Stomach (tissue), 19 donors: ENCODE measurements at places on chromosomes 5 and 9.

- DNase-seq = no peak
These were observed 21.1 kb downstream of the SPOCK1 start for GRCh38 chr5:137478043-137478442.

GRCh38 chr9:81539317-81539716, 150.0 kb downstream of the TLE1 start:
- no peak for DNase-seq

DNA sequence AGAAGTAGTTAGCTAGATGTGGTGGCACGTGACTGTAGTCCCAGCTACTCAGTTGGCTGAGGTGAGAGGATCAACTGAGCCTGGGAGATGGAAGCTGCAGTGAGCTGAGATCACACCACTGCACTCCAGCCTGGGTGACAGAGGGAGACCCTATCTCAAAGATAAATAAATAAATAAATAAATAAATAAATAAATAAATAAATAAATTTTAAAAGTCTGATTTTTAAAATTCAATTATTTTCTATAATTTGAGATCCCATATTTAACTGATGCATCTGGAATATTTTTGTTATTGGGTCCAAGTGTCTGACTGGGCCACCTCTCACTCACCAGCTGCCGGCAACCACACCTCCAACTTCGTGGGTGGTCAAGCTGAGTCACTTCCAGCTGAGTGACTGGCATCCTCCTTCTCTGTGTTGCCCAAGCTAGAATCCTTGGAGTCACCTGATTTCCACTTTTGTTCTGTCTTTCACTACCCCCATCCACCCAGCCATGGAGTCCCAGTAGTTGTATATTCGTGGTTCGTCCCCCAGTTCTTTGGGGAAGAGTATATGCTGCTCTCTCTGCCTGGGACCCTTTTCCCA, 70.9 kb downstream of the EGFLAM start:
- DNase-seq = no peak

GRCh38 chr5:154800582-154800981, 45.4 kb downstream of the LARP1 start:
- no peak for DNase-seq
